Lung (tissue), 17 donors: ENCODE measurements at places on chromosomes 12 and 14. TPM values are rescaled to one million over a fixed set of nuclear protein-coding genes. Genes with fewer than 3 reads are reported as not detected.

DHRS7 gene
- 81.2 TPM for total RNA-seq

- DNase-seq, result no peak
Observed at GRCh38 chr12:64304571-64304970, 82.5 kb upstream of the KICS2 start.

FAM181A gene
- total RNA-seq, result 3.2 TPM

SPTB gene
- total RNA-seq, result 11.5 TPM

PZP gene
- total RNA-seq, result 3.8 TPM
